SK-N-SH treated with all-trans-retinoic acid at 6 μM for 48 hours (cell line): ENCODE measurements at places on chromosomes 16 and 17.

- ATAC-seq, result no peak
These were observed 47.7 kb downstream of the CMIP start for GRCh38 chr16:81492311-81492761.

DNA sequence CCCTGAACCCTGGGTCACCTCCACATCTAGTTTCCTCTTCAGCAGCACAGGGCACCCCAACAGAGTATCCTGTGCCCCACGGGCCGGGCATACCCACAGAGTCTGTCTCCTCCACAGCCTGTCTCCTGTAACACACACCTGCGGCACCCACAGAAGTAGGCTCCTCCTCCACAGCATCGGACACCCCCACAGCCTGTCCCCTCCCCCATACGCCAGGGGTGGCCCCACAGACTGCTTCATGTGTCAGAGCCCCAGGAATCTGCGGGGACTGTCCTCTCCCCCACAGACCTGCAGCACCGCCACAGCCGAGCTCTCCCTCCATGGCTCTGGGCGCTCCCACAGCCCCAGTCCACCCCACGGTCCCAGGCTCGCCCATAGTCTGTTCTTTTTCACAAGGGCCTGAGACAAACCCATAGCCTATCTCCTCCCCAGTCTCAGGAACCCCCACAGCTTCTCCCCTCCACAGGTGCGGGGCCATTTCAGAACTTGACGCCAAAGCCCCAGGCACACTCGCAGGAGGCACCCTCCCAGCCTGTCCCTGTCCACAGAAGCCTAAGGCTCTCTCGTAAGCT is 1.4 kb downstream of the KIAA0753 start:
- no peak for ATAC-seq

GRCh38 chr17:64081802-64082799 is 47.8 kb downstream of the ERN1 start:
- peak; percentile 75 for ATAC-seq

GRCh38 chr17:69578385-69578936 is 164.0 kb downstream of the MAP2K6 start:
- no peak for ATAC-seq

DNA sequence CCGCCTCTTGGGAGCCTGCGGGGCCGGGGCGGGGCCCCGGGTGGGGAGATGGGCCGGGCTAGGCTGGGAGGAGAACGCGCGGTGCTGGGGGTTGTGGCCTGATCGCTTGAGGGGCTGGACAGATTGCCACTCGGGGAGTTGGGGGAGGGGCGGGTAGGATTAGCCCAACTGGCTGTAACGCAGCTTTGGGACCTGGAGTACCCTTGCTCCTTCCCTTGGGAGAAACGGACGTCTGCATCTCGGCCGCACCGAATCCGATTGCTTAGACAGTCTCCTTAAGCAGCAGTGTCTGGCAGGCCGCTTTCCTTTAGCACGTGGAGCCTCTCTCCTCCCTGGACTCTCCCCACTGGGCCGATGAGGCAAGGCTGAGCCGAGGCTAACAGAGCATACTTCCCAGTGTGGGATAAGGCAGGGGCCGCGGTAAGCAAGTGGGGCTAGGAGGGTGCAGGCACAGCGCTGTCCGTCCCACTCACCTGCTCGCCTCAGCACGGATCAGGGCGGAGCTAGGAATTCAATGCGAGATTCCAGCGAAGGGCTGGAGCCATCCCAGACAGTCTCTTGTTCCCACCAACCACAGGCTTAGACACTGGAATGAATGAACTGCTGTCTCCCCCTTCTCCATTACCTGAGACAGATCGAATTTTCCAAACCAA is 540 bp upstream of the ACLY start:
- ATAC-seq, result peak; percentile 64

DNA sequence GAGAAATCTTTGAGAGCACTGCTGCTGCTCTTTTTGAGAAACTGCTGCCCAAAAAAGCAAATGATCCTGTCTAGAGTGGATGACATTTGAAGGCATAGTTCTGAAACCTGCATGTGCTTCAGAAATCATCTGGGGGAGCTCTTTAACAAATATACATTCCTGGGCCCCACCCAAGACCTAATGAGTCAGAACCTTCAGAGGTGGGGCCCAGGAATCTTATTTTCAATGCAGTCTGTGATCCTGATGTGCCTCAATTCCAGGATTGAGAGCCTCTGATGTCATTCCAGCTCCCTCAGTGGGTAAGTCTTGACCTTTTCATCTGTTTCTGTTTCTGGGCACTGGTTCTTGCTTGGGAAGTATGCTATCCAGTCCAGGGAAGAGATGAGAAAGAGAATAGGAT is 42.3 kb downstream of the HNF1B start:
- no peak for ATAC-seq

GRCh38 chr17:81806461-81807209 is 2.7 kb downstream of the GCGR start:
- peak; percentile 14 for ATAC-seq

- ATAC-seq, result no peak
These were observed 515 bp downstream of the CBFA2T3 start for GRCh38 chr16:88976366-88977017.

GRCh38 chr17:17235212-17236174 is 1.5 kb downstream of the FLCN start:
- no peak for ATAC-seq

DNA sequence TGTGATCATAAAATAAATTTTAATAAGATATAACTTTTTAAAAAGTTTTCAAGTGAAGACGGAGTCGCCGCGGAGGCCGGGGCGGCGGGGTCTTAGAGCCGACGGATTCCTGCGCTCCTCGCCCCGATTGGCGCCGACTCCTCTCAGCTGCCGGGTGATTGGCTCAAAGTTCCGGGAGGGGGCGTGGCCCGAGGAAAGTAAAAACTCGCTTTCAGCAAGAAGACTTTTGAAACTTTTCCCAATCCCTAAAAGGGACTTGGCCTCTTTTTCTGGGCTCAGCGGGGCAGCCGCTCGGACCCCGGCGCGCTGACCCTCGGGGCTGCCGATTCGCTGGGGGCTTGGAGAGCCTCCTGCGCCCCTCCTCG is at the start of gene FOXC2:
Gene FOXC2, plus strand, starts transcription at position 229 of the 365 bp plus-strand sequence. CDS start 507 bp downstream, outside the sequence.
- ATAC-seq, result peak; percentile 60

GRCh38 chr16:75938818-75939217 is 212.5 kb upstream of the CPHXL start:
- ATAC-seq, result no peak

DNA sequence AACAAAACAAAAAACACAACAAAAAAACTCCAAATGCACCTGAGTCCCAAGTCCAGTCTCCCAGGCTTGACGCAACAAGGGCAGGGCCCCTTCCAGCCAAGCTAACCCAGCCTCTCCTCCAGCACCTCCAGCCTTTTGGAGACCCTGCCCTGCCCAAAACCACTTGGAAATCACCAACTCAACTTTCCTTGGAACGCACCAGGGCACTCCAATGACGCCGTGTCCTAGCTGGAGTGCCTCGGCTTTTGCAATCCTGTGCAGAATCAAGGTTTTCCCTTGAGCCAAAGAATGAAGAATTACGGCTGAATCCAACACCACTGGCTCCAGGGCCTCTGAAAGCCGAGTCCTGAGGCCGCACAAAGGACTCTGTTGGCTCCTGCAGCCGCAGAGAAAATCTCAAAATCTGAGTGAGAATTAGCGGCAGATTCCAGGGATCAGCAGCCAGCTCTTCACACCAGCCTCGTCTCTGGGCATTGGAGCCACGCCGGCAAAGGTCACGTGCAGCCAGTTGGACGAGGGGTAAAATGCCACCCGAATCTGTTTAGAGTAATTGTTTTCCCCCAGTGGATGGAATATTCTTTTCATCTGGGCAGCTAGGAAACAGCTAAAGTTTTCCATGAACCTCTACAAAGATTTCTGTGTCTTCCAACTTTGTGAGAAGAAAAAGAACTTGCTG is 9.7 kb upstream of the BAIAP2 start:
- no peak for ATAC-seq

DNA sequence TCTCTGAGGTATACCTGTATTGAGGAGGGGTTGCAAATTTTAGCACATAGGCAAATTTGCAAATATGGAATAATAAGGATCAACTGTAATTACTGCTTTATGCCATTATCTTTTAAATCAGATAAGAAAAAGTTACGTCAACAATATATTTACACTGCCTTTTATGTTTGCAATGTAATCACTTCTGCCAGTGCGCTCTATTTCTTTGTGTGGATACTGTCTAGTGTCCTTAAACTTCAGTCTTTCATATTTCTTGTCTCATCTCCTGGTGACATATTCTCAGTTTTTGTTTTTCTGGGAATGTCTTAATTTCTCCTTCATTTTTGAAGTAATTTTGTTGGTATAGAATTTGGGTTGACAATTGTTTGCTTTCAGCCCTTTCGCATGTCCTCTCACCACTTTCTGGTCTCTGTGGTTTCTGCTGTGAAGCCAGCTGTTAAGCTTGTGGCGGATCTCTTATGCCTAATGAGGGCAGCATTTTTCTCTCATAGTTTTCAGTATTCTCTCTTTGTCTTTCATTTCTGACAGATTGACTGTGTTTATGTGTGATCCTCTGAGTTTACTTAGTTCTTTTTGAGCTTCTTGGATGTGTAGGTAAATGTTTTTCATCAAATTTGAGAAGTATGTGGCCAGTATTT is 37.6 kb upstream of the ABCC11 start:
- no peak for ATAC-seq
